ENCODE measurements at places on chromosomes 3 and 15.
A peak's percentile ranks its signal among the peaks of the same experiment; 100 is the strongest.

DNA sequence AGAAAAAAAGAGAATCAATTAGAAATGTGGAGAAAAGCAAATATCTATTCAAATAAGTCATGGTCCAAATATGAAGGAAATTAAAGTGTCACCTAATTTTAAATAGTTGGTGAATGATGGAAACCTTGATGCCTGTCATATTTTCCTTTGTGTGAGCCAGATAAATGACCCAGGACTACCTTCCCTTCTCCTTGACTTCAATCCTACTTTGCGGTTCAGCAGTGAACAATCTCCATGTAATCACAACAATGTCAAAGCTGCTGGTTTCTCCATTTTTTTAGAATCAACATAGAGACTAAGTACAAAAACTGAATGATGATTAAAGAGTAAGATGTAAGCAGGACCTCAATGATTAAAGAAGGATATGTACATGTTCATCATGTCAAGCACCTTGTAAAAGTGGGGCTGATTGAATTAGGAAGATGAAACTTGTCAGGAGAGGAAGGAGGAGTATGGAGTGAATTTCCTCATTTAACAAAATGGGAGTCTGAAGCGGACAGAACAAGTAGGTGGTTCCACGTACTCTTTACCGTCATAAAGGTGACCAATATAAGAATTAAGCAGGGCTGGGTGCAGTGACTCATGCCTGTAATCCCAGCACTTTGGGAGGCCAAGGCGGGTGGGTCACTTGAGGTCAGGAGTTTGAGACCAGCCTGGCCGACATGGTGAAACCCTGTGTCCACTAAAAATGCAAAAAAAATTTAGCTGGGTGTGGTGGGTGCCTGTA is 43.1 kb downstream of the TRPM1 start:
- DNase-seq: no peak

- no peak for DNase-seq
These were observed 327.3 kb downstream of the GBE1 start for GRCh38 chr3:81434161-81434560.

- no peak for DNase-seq
These were observed 387 bp upstream of the VPS33B start for GRCh38 chr15:91022832-91023129.

DNA sequence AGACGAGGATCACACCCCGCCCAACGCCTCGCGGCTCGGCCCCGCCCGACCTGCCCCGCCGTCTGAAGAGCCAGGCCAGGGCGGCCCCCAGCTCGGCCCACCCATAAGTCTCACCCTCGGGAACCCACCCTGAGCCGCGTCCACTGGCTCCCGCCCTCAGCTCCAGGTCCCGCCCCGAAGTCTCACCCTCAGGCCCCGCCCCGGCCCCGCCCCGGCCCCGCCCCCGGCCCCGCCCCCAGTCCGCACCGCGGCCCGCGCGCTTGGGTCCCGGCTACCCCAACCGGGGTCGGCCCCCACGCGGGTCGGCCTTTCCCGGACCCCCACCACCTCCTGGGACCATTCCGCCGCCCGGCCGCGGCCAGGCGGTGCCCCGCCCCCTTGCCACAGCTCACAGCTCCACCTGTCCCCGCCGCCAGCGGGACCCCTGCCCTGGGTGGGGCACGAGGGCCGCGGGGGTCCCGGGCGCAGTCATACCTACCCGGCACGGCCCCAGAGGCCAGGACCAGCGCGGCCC is 489 bp downstream of the CSPG5 start:
- peak; percentile 80 for DNase-seq

DNA sequence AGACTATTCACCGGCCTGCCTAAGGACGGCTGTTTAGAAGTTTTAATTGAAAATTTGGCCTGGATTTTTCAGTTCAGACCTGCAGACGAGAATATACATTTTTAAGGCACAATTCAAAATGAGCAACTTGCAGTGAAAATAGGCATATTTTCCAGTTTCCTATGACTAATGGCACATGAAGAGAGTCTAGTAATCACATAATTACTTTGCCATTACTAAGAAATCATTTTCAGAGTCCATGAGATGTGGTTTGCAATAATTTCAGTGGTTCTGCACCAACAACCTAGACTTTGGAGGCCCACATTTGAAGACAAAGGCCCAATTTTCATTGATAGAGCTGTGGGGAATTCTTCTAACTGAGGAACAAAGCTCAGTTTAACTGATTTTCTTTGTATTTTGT is 205.3 kb downstream of the SOX2 start:
- no peak for DNase-seq

GRCh38 chr3:38251197-38251596 is 14.4 kb upstream of the SLC22A13 start:
- no peak for DNase-seq

- peak; percentile 78 for DNase-seq
These were observed 9.1 kb upstream of the LIPH start for GRCh38 chr3:185561374-185561943.

DNA sequence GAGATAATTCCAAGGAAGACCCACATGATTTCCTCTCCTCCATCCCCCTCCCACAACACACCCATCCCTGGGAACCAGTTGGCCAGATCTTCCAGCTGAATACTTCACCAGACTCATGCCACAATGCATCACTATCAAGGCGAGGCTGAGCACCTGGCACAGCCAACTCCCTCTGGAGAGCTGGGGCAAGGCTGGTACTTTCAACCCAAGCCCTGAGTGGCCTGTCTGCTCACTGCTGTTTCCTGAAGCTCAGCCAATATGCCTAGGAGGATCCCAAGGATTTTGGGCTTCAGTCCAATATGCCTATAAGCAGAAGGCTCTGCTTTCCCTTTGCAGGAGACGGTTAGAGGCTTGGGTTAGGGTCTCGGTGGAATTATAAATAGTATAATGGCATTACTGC is 90.9 kb upstream of the NEO1 start:
- DNase-seq: no peak

GRCh38 chr15:67806536-67806935 is 18.8 kb upstream of the SKOR1 start:
- DNase-seq: peak; percentile 68

GRCh38 chr3:70550723-70551319 is 238.4 kb upstream of the MDFIC2 start:
- DNase-seq: peak; percentile 87

GRCh38 chr3:183370391-183370790 is 58.0 kb downstream of the MCF2L2 start:
- no peak for DNase-seq

DNA sequence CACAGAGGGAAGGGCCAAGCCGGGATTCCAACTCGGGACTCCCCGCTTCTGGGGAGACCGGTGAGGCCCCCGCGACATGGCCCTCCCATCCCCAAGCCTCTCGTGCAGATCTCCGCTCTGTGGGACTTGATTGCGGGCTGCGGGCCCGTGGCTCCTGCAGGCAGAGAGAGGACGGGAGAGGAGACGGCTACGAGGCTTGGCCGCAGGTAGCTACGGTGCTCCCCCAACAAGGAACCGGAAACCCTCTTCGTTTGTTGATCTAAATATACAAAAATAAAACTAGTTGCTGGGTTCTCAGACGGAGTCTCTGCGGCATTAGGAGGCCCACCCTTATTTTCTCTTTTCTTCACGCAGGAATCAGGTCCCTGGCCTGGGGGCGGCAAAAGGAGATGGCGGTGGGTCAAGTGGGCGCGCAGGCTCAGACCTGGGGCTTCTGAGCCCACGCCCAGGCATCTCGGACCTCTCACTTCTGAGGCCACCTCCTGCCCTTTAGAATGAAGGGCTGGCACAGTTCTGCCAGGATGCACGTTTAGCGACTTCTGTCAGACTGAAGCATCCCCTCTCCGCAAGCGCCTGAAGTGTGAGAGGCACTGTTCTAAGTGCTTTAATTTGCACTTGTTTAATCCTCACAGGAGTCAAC is 10.9 kb downstream of the GNB5 start:
- peak; percentile 80 for DNase-seq

GRCh38 chr3:128572644-128573105 is 77.9 kb downstream of the RPN1 start:
- no peak for DNase-seq

GRCh38 chr3:182792901-182793662 is at the start of gene ATP11B:
ATP11B (plus strand) TSS chr3:182793504; CDS start chr3:182793760, 256 bp downstream.
- peak; percentile 95 for DNase-seq

- no peak for DNase-seq
These were observed 10.6 kb downstream of the PARP14 start for GRCh38 chr3:122691195-122691594.

GRCh38 chr3:184156522-184156955 is 1.4 kb downstream of the DVL3 start:
- DNase-seq: peak; percentile 77

GRCh38 chr15:62739082-62739481 is 303.5 kb upstream of the TPM1 start:
- DNase-seq: no peak

GRCh38 chr3:163622384-163622783 is 1455.9 kb downstream of the SI start:
- DNase-seq: no peak

- no peak for DNase-seq
These were observed 211.6 kb downstream of the TNIK start for GRCh38 chr3:171248426-171249111.

DNA sequence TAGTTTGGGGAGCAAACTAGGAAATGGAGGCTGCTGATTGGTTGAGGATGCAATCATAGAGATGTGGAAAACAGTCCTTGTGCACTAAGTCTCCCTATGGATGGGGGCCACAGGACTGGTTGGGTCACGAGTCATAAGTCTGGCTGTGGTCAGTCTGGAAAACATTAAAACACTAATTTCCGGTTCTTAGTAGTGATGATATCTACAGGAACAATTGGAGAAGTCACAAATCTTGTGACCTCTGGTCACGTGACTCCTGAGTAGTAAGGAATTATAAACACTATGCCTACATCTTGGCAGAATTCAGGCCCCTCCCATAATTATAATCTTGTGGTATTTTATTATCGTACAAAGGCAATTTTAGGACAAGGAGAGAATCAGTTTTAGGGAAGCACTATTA is 317.3 kb upstream of the ARPP21 start:
- DNase-seq: no peak

- no peak for DNase-seq
These were observed 88.1 kb downstream of the DHX30 start for GRCh38 chr3:47890828-47891612.

- DNase-seq: no peak
These were observed 28.3 kb downstream of the PDCD6IP start for GRCh38 chr3:33826688-33827087.

DNA sequence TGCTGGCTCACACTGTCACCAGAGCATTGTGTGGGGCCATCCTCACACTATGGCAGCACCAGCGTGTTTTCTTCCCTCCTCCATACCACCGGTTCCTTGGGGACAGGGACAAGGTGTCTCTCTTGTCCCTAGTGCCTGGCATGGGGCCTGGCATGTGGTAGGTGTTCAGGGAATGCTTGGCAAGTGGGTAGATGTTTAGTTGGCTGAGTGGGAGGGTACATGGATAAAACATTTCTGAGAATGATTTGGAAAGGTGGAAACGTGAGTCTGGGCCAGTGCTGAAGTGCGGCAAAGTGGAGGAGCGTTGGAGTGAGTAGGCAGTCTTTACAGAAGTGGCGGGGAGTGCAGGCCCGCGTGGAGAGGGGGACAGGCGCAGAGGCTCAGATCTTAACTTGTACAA is 15.0 kb downstream of the SNAPC5 start:
- DNase-seq: no peak

GRCh38 chr3:33962396-33962795 is 164.0 kb downstream of the PDCD6IP start:
- DNase-seq: no peak
